Activated T-cell treated with anti-CD3 and anti-CD28 coated beads, Interleukin-2, amount 50 U/mL, for 72 hours (primary cell): ENCODE measurements at places on chromosomes 2 and 18. TPM values are rescaled to one million over a fixed set of nuclear protein-coding genes. Genes with fewer than 3 reads are reported as not detected.

GRCh38 chr2:55985406-55985805 lies 61.8 kb upstream of the EFEMP1 start:
- no peak for DNase-seq

DNA sequence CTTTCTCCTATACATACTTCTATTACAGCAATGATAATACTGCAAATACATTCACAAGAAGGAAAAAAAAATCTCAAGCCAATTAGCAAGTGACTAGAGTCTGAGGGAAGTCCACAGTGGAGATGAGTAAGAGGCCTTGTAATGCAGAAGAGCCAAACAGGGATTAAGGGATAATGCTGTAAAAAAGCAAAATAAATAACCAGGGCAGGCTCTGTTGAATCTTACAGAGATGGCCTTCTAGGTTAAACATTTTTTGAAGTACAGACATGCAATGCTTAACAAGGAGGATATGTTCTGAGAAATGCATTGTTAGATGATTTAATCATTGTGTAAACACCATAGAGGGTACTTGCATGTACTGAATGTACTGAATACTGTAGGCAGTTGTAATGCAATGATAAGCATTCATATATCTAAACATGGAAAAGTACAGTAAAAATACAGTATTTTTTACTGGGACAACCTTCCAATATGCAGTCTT lies 122.1 kb upstream of the RMDN2 start:
- DNase-seq, result no peak

DNA sequence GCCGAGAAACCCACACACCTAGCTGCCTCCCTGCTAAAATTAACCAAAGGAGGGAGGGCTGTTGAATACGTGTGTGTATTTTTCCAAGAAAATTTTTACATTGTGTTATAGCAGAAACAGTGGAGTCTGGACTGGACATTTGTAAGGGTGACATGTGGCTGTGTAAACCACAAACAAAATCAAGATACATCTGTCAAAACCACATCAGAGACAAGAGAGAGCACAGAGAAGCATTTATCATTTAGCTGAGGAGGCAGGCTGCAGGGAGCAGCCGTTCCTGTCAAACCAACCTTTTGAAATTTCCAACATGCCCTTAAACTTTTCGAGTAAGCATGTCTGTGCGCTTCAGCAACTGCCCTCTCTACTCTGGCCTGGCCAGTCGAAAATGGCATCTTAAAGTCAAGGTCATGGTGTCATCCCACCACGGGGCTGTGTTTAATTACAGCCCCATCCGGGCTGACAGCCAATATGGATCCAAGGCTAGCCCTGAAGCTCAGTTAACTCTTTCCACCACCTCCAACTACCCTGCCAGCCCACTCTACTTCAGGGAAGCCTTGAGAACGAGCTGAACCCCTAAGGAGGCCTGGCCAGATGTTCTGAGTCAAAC lies 8.4 kb downstream of the BCL11A start:
- DNase-seq, result no peak

DNA sequence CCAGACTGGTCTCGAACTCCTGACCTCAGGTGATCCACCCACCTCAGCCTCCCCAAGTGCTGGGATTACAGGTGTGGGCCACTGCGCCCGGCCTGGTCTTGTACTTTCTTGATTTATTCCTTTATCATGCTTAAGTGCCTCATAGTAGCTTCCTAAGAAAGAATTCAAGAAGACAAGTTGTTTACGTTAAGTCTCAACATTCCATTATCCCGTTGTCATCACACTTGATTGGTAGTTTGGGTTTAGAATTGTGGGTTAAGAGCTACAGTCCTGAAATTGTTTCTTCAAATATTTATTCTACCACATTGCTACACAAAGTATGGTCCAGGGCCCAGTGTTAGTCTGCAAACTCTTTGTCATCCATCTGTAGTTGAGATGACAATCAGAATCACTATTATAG lies 194.0 kb downstream of the VWC2L start:
- DNase-seq, result no peak

GRCh38 chr2:144415386-144415785 lies 104.5 kb downstream of the ZEB2 start:
- DNase-seq, result no peak

- no peak for DNase-seq
Measured at GRCh38 chr18:79775441-79776221, 22.1 kb upstream of the KCNG2 start.

GRCh38 chr18:23356424-23356823 lies 96.7 kb upstream of the RIOK3 start:
- DNase-seq, result no peak

GRCh38 chr2:181143790-181144300 lies 163.4 kb downstream of the UBE2E3 start:
- DNase-seq, result no peak

The C2orf66 gene
- 0.60 TPM for total RNA-seq

The CYP26B1 gene
- not detected for total RNA-seq

The COL3A1 gene
- total RNA-seq, result not detected
